ENCODE measurements at places on chromosomes 6 and 20.

DNA sequence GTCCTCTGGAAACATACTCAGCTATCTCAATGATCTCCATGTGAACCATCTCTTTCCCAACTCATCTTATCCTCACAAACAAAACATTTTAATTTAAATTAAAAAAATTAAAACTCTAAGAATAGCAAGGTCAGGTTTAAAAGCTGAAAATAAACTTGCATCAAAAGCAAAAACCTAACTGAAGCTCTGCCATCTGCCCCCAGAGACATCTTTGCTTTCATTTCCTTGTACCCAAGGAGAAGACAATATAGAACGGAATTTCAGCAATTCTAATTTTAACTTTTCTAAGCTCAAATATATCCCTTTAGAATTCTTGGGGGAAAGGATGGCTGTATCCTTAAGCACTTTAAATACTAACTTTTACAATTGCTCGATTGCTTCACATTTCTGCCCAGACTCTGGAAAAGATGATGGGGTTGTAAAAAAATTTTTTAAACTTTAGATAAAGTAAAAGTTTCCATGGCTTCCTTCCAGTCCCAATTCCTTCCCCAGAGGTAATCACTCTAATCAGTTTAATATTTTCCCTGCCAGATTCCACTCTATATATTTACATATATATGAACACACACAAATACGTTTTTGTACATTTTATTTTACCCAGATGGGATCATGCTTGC lies 69.2 kb upstream of the SMIM29 start:
- peak; percentile 62 for DNase-seq

- peak; percentile 60 for DNase-seq
Observed at GRCh38 chr6:130969791-130970491, 93.1 kb downstream of the EPB41L2 start.

DNA sequence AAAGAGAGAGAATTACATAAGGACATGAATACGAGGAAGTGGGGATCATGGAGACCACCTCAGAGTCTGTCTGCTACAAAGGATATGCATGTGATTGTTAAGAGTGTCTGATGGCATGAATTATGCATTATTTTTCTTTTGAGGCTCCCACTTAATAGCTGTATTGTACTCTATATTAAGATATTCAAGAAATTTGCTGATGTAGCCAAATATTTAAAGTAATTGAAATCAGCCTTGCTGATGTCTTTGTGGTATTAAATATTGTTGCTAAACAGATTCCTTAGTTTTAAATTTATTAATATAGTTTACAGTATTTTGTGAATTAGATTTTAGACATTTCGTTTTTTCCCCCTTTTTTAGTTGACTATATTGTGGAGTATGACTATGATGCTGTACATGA lies 25.3 kb downstream of the CD2AP start:
- no peak for DNase-seq

- DNase-seq, result peak; percentile 11
Observed at GRCh38 chr6:34520645-34521462, 35.3 kb downstream of the SPDEF start.

GRCh38 chr6:157806856-157807215 lies 16.2 kb upstream of the SNX9 start:
- DNase-seq, result no peak

DNA sequence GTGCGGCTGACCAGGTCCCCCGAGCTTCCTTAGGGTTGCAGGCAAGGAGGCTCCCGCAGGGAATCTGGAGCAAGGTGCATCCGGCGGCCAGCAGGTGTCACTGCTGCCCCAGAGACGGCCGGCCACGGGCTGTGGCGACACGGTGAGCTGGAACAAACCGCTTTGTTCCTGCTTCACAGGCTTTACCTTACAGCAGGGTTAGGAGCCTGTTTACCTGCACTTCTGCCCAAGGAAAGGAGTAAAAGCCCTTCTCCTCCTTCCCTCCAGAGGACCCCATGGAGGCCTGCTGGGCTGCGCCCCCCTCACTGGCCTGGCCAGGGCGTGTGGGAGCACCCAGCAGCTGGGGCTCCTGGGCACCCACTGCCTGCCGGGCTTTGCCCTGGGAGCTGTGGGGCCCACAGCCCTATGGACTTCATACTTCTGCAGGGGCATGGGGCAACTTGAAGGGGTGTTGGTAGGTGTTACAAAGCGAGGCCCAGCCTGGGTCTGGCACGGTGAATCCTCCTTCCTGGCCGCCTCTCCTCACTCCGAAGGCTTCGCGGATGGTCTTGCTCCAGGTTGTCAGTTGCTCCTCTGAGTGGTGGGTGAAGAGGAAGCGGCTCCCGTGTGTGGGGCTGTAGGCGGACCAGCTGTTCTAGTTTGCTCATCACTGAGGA lies 88.4 kb downstream of the CDC5L start:
- DNase-seq, result peak; percentile 80

DNA sequence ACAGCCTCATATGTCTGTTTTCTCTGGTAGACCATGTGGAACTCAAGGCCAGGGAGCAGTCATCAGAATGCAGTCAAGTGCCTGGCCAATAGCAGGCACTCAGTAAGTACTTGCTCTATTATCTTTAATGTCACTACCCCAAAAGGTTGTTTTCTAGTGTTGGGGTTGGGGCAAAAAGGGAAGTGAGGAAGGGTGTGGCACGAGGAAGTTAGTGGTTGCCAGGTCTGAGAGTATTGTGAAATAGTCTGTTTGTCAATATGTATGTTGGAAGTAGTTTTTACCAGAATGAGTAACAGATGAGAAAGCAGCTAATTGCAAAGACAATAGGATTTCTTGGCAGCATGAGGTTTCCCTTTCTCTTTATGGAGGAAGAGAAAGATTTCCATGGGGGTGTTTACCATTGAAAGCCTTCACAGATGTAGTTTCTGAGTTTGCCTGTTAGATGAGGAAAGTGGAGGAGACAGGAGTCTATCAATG lies 59.5 kb upstream of the ARMH2 start:
- DNase-seq, result peak; percentile 69

DNA sequence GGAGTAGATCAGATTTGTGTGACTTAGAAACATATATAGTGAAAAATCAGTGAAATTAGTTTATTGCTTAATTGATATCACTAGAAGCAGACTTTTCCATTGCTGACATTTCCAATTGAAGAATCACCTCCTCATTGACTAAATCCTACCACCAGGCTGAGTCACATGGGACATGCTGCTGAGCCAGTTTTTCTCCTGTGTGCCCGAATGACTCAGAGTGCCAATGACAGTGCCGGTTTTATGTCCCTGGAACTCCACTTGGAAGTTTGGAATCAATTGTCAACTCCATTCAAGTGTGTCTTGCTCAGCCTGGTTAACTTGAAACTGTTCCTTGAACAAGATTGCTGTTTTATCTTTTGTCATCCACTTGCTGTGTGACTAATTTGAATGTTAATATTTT lies 316.1 kb upstream of the PRDM1 start:
- DNase-seq, result no peak

DNA sequence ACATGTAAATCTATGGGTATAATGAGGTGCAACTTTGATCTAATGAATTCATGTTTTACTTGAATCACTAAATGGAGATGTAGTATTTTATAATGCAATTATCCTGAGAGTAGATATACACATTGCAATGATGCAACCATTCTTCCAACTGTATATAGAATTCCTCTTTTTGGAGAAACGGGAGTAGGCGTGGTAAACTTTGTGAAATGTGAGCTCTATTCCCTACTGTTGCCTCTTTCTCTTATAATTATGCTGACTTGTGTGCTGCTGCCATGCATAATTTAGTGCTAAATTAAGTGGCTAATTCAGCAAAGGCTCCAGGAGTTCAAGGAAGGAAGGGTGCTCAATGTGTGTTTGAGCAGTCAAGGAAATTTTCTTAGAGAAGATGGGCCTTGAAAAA lies 116.6 kb upstream of the SLC35B3 start:
- DNase-seq, result no peak

DNA sequence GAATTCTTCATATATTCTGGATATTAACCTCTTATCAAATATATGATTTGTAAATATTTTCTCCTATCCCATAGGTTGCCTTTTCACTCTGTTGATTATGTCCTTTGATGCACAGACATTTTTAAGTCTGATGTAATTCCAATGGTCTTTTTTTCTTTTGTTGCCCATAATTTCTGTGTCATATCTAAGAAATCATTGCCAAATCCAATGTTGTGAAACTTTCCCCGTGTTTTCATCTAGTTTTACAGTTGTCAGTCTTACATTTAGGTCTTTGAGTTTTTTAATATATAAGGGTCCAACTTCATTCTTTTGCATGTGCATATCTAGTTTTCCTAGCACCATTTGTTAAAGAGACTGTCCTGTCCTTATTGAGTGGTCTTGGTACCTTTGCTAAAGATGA lies 111.5 kb downstream of the SESN1 start:
- DNase-seq, result peak; percentile 21

DNA sequence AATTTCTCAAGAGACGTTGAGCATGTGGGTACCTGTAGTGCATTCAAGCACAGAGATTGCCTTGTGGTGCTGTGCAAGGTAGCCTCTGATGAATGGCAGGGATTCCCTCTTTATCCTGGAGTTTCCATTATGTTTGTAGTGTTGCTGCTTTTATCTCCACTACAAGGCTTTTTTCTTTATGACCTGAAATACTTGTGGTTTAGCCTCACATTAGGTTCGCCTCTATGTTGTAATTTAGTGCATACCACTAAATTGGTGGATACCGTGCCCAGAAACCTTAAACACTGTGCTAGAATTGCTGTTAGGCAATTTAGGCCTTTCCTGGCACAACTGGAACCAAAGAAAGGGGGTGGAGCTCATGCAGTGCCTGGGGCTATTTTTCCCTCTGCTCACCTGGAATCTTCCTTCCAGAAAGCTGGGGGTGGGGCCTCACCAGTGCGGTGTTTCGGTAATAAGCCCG lies 76.8 kb downstream of the NCOA7 start:
- DNase-seq, result peak; percentile 88

DNA sequence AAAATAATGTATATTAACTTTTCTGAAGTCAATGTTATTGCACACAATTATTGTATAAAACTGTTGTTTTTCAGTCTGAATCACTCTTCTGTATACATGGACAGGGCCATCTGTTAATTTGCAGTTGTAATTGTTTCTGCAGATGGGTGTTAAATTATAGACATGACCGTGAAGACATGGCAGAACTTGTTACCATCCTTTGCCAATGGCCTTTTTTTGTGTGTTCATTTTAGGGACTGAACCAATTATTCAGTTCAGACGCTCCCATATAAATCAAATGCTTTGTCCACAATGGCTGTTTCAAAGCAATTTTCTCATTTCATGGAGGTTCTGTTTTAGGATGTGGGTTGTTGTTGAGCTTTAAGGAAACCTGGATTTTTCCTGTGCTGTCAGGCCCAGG lies 533.7 kb downstream of the DOK5 start:
- no peak for DNase-seq

- no peak for DNase-seq
Observed at GRCh38 chr6:5707281-5708045, 299.3 kb downstream of the NRN1 start.

DNA sequence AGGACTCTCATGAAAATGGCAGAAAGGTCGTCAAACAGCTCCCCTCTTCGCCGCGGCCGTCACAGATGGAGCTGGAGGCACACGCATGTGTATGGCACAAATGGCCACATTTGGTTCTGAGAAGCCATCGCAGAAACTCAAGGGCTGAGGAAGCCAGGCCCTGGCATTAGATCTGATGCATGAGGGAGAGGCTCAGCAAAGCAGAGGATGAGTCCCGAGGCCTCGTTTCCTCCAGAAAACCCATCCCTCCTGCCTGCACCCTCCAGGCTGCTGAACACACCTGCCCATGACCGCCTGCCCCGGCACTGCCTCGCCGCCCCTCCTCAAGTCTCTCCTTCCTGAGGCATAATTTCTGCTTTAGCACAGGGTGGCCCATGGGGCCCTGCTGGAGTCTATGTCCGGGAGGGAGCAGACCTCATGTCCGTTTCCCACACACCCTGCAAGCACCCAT lies 240.3 kb downstream of the DLL1 start:
- no peak for DNase-seq

DNA sequence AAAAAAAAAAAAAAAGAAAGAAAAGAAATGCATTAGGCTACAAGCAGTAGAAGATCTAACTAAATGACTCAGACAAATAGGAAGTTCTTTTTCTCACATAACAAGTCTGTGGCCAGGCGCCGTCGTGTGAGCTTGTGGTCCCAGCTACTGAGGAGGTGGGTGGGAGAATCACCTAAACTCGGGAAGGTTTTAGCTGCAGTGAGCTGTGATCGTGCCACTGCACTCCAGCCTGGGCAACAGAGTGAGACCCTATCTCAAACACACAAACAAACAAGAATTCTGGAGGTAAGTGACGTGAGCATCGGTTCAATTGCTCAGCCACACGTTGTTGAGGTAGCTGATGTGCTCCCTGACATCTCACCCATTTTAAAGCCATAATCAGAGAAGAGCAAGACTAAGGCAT lies 37.9 kb upstream of the SLC23A2 start:
- no peak for DNase-seq

- DNase-seq, result no peak
Observed at GRCh38 chr20:64167676-64168075, 3.4 kb downstream of the MYT1 start.

DNA sequence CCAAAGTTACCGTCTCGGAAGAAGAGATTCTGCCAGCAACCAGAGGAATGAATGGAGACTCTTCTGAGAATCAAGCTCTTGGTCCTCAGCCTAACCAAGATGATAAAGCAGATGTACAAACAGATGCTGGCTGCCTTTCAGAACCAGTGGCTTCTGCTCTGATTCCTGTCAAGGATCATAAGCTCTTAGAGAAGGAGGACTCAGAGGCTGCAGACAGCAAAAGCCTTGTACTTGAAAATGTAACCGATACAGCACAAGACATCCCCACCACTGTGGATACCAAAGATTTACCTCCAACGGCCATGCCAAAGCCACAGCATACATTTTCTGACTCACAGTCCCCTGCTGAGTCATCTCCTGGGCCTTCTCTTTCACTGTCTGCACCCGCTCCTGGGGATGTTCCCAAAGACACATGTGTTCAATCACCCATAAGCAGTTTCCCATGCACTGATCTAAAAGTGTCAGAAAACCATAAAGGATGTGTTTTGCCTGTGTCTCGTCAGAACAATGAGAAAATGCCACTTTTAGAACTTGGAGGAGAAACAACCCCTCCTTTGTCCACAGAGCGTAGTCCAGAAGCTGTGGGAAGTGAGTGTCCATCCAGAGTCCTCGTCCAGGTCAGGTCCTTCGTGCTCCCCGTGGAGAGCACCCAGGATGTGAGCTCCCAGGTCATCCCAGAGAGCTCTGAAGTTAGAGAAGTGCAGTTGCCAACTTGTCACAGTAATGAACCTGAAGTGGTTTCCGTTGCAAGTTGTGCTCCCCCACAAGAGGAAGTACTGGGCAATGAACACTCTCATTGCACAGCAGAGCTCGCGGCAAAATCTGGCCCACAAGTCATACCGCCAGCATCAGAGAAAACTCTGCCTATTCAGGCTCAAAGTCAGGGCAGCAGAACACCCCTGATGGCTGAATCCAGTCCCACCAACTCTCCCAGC lies 109.6 kb downstream of the RTN4IP1 start:
- peak; percentile 93 for DNase-seq

- DNase-seq, result peak; percentile 40
Observed at GRCh38 chr20:24163506-24163905, 174.9 kb upstream of the GGTLC1 start.

- DNase-seq, result peak; percentile 72
Observed at GRCh38 chr6:19153270-19153980, 683.7 kb upstream of the ID4 start.

DNA sequence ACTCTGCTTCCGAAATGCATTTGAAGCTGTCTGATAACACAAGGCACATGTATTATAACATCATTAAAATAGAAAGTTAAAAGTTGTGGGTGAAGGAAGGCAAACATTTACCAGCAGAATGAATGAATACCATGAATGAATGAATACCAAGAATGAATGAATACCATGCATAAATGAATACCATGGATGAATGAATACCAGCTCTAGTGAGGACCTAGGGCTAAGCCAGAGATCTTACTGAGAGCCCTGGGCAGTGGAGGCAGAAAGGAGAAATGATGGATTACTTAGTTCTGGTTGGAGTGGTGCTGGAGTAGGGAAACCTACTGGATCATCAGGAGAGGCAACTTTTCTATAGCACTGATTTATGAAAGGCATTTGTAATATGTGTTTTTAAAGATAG lies 998.0 kb downstream of the KIF16B start:
- DNase-seq, result no peak
